Esophagus squamous epithelium (tissue), 5 donors: ENCODE measurements at places on chromosomes 12 and 14.

DNA sequence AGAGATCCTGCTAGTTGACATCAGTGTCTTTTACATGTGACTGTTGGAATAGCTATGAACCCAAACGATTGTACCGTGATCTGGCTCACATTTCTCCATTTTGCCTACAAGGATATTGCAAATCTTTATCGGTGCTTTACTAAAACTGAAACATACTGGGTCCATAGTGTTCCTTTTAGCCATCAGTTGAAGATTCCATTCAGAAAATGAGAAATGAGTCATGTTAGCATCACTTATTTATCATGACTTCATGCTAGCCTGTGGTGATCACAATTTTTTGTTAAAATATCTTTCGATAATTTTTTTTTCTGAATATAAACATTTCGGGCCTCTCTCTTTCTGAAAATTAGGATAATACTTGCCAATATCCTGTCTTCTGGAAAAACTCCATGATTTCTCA is 210.3 kb downstream of the EGLN3 start:
- H3K27me3 ChIP-seq, result no peaks in the 10 kb centered on the region
- no peak for DNase-seq
- no peak overlapping the region for H3K4me3 ChIP-seq
- no peak overlapping the region for H3K27ac ChIP-seq

GRCh38 chr12:88398031-88398430 is 182.2 kb downstream of the KITLG start:
- DNase-seq, result no peak
- no peak overlapping the region for H3K4me3 ChIP-seq
- H3K27me3 ChIP-seq, result no peaks in the 10 kb centered on the region
- H3K36me3 ChIP-seq, result no peaks in the 10 kb centered on the region

GRCh38 chr12:34401659-34402227 is 379.4 kb downstream of the ALG10 start:
- H3K27me3 ChIP-seq, result no peaks in the 10 kb centered on the region
- no peak for DNase-seq
- no peak overlapping the region for H3K27ac ChIP-seq
- H3K36me3 ChIP-seq, result no peaks in the 10 kb centered on the region
- no peak overlapping the region for H3K4me3 ChIP-seq
- H3K4me1 ChIP-seq, result no peaks in the 10 kb centered on the region

- DNase-seq, result no peak
- H3K4me3 ChIP-seq, result no peak overlapping the region
- no peaks in the 10 kb centered on the region for H3K36me3 ChIP-seq
- no peak overlapping the region for H3K27ac ChIP-seq
- H3K27me3 ChIP-seq, result no peaks in the 10 kb centered on the region
- no peaks in the 10 kb centered on the region for H3K4me1 ChIP-seq
These were observed 85.0 kb upstream of the ARID2 start for GRCh38 chr12:45644541-45644940.

DNA sequence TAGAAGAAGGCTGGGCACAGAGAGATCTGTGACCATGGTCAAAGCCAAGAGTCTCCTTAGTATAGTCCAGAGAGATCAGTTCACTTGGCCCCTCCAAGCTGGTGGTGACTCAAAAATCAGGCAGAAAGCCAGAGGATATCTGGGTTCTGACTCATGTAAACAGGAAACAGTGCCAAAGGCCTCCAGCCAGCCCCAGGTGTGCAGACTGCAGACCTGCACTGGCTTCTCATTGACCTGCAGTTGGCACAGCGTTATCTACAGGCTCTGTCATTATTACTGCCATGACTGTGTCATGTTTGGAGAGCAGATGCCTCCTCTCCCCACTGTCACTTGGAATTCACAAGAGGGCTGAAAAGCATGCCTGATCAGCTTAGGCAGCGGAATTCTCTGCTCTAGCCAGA is 295.7 kb upstream of the PRKD1 start:
- H3K4me3 ChIP-seq, result no peak overlapping the region
- no peak for DNase-seq
- H3K36me3 ChIP-seq, result no peaks in the 10 kb centered on the region
- peaks cover 35% of the 10 kb centered on the region for H3K4me1 ChIP-seq
- H3K27me3 ChIP-seq, result no peaks in the 10 kb centered on the region
- peak overlapping the region; percentile 44 for H3K27ac ChIP-seq

DNA sequence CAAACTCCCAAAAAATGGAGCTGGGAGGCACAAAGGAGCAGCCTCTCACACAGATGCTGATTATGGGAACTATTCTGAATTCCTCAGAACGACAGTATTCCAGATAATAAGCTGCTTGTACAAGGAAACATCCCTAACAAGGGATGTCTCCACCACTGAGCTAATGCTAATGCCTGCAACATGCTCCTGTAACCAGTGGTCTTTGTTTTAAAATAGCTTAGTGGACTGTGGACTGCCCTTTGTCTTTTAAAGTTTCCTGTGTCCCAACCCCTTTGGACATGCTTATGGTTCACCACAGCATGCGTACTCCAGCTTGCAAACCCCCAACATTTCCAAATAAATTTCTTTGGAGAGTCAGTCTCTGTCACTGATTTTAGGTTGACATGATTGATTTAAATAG is 16.4 kb upstream of the PITPNM2 start:
- no peak for DNase-seq
- H3K27ac ChIP-seq, result no peak overlapping the region
- H3K36me3 ChIP-seq, result peaks cover 52% of the 10 kb centered on the region
- H3K4me1 ChIP-seq, result no peaks in the 10 kb centered on the region
- H3K27me3 ChIP-seq, result no peaks in the 10 kb centered on the region
- no peak overlapping the region for H3K4me3 ChIP-seq

- no peak for DNase-seq
- no peaks in the 10 kb centered on the region for H3K27me3 ChIP-seq
- H3K4me1 ChIP-seq, result no peaks in the 10 kb centered on the region
These were observed 262.4 kb upstream of the PDE3A start for GRCh38 chr12:20105943-20106342.

GRCh38 chr12:52513736-52514135 is 6.5 kb downstream of the KRT5 start:
- no peak overlapping the region for H3K27ac ChIP-seq
- no peaks in the 10 kb centered on the region for H3K36me3 ChIP-seq
- H3K4me3 ChIP-seq, result no peak overlapping the region
- H3K27me3 ChIP-seq, result no peaks in the 10 kb centered on the region
- no peak for DNase-seq

DNA sequence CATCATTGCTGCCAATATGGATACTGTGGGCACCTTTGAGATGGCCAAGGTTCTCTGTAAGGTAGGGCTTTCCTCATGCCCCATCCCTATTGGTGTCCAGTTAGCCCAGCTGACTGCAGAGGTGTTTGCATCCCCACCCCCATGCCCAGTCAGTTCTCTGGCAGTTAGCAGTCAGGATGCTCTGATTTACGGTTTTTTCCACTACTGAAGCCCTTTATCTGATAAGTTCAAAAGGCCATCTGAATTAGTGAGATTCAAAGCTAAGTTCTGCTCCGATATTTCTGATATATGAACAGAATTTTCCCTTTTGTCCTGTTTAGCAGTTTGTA is 773 bp downstream of the GMPR2 start:
- H3K27me3 ChIP-seq, result no peaks in the 10 kb centered on the region
- peak overlapping the region; percentile 68 for H3K4me3 ChIP-seq
- H3K36me3 ChIP-seq, result no peaks in the 10 kb centered on the region
- DNase-seq, result no peak
- H3K4me1 ChIP-seq, result peaks cover 20% of the 10 kb centered on the region

- H3K27ac ChIP-seq, result no peak overlapping the region
- no peak for DNase-seq
- H3K27me3 ChIP-seq, result no peaks in the 10 kb centered on the region
These were observed 81.8 kb downstream of the C14orf132 start for GRCh38 chr14:96120941-96121340.

- no peaks in the 10 kb centered on the region for H3K27me3 ChIP-seq
- H3K4me3 ChIP-seq, result peak overlapping the region; percentile 51
- DNase-seq, result no peak
- no peaks in the 10 kb centered on the region for H3K36me3 ChIP-seq
- H3K4me1 ChIP-seq, result peaks cover 20% of the 10 kb centered on the region
These were observed 2.1 kb downstream of the GPX2 start for GRCh38 chr14:64940336-64940910.

- H3K4me1 ChIP-seq, result no peaks in the 10 kb centered on the region
- H3K27me3 ChIP-seq, result no peaks in the 10 kb centered on the region
- H3K36me3 ChIP-seq, result no peaks in the 10 kb centered on the region
- H3K4me3 ChIP-seq, result no peak overlapping the region
These were observed 13.5 kb upstream of the TUBA1C start for GRCh38 chr12:49251357-49251756.

- no peaks in the 10 kb centered on the region for H3K36me3 ChIP-seq
- H3K27me3 ChIP-seq, result no peaks in the 10 kb centered on the region
- DNase-seq, result no peak
These were observed 228.9 kb upstream of the CAND1 start for GRCh38 chr12:67039995-67040860.

GRCh38 chr12:113222730-113223531 is 1.7 kb downstream of the TPCN1 start:
- H3K4me1 ChIP-seq, result peaks cover 25% of the 10 kb centered on the region
- peak overlapping the region; percentile 96 for H3K27ac ChIP-seq
- no peak for DNase-seq

- H3K4me1 ChIP-seq, result no peaks in the 10 kb centered on the region
- H3K27me3 ChIP-seq, result no peaks in the 10 kb centered on the region
- H3K4me3 ChIP-seq, result no peak overlapping the region
- H3K36me3 ChIP-seq, result no peaks in the 10 kb centered on the region
- DNase-seq, result no peak
These were observed 74.3 kb downstream of the LMO3 start for GRCh38 chr12:16531621-16532020.

GRCh38 chr14:77180726-77181602 is 634 bp upstream of the TMEM63C start:
- no peaks in the 10 kb centered on the region for H3K36me3 ChIP-seq
- no peak overlapping the region for H3K27ac ChIP-seq
- peak overlapping the region; percentile 52 for H3K4me3 ChIP-seq

DNA sequence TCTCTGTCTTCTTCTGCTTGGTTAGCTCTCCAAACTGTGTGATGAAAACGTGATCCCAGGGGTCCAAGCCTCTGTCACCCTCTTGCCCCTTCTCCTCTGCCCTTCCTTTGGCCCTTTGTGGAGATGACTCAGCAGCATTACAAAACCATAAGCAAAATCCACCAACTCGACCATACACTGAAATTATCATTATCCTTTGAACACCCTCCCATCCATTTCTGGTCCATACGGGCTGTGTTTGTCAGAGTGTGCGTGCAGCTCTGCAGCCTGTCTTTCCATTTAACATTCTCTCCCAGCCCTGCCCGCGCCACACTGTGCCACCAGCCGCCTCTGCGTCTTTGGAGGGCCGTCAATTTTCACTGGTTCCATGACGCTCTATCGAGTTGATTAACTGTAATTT is 69.2 kb downstream of the SLC25A47 start:
- DNase-seq, result no peak
- no peak overlapping the region for H3K27ac ChIP-seq
- H3K4me3 ChIP-seq, result no peak overlapping the region
- no peaks in the 10 kb centered on the region for H3K36me3 ChIP-seq
- peaks cover 6% of the 10 kb centered on the region for H3K4me1 ChIP-seq

DNA sequence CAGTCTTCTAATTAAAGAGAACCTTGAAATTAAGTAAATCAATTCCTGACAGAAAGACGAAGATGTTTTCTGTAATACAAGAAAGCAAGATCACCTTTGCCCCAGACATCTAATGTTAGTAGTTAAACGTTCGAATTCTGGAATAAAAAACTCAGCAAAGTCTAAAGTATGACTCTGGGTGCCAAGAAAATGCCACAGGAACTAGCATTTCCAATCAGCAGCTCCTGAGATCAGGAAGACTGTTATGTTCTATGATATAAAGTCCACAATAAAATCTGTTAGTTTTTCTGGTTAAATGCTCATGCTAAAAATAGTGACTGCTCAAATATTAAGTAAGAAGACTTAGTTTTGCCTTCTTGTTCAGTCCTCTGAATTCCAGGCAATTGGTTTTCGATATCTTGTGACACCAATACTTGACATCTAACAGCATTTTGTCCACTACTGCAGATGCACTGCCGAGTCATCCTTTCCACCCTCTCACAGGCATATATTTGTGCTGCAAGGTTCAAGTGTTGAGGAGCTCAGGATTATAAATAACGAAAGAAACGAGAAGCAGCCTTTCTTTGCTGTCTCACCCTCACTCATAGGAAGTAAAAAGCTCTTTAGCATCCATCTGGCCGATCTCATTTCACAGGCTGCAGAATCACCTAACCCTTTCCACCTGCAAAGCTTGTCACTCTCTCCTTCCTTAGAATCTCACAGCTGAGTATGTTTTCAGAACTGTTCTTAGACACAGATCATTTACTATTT is 32.0 kb downstream of the SSH1 start:
- no peak for DNase-seq
- H3K4me3 ChIP-seq, result no peak overlapping the region
- H3K27me3 ChIP-seq, result no peaks in the 10 kb centered on the region
- peaks cover 4% of the 10 kb centered on the region for H3K36me3 ChIP-seq
- H3K27ac ChIP-seq, result peak overlapping the region; percentile 80

- H3K36me3 ChIP-seq, result no peaks in the 10 kb centered on the region
- peaks cover 49% of the 10 kb centered on the region for H3K4me1 ChIP-seq
These were observed 642 bp upstream of the PHC1 start for GRCh38 chr12:8913702-8914032.

DNA sequence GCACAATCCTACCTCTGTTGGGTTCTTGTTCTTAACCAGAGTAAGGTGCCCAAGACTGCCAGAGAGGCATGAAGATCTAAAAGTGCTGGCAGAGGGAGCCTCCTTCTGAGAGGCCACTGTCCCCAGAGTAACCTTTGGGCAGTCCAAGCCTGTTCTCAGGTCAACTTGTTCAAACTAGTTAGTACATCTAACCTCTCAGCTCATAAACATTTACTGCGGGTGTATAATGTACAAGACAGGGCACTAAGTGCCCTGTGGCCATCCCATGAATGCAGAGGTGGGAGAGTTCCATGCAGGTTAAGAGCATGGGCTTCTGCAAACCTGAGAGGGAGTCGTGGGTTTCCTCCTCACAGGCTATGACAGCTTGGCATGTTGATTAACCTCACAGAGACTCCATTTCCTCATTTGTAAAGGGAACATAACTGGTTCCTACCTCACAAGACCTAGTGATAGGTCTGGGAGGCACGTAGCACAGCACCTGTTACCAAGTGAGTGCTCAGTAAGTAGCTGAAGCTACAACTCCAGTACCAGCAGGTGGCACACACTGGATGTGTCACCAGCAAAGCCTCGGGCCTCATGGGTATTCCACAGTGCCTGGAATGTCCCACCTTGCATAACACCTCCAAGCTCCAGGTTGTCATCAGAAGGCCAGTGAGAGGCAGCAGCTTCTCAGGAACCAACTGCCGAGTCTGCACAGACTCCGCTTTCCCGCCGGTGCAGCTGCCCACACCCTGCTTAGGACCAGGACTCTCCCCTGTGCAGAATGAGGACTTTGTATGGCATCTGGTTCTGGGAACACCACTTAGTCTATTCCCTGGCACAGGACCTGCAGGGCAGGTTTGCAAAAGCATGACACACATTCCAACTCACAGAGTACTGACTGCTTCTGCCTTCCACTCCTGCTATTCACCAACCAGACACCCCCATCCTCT is 4.4 kb downstream of the VDR start:
- DNase-seq, result no peak
- no peaks in the 10 kb centered on the region for H3K36me3 ChIP-seq
- no peaks in the 10 kb centered on the region for H3K27me3 ChIP-seq
- H3K27ac ChIP-seq, result peak overlapping the region; percentile 32
- H3K4me1 ChIP-seq, result peaks cover 51% of the 10 kb centered on the region
